ENCODE measurements at places on chromosomes 11 and 22.

- DNase-seq, result no peak
Measured at GRCh38 chr11:75583718-75584658, 21.9 kb downstream of the SERPINH1 start.

DNA sequence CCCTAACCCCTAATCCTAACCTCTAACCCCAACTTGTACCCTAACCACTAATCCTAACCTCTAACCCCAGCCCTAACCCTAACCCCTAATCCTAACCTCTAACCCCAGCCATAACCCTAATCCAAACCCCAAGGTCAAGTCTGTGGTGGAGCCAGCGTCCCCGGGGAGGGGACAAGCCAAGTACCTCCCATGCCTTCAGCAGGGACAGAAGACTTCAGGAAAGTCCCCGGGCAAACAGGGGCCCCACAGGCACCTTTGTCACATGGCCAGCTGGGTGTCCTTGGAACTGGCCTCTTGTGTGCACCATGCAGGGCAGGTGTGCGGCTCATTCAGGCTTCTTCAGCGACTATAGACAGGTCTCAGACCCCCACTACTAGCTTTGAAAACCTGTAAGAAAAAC is 555.8 kb downstream of the BRD1 start:
- DNase-seq, result no peak

- no peak for DNase-seq
Measured at GRCh38 chr11:64020976-64021756, 14.6 kb upstream of the FLRT1 start.

DNA sequence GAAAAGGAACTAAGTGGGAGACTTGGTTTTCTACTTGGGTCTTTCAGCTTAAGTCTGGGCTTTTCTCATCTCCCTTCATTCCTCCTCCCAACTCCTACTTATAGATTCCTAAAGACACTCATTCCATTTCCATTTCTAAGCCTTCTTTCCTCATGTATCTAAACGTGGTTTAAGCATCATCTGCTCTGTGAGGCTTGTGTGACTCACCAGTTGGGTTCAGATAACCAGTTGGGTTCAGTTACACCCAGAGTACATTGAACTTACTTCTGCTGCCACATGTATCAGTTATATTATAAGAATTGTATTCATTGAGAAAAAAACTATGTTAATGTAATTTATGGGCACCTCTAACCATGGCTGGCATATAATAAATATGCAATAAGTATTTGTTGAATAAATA is 831.2 kb upstream of the CCDC90B start:
- no peak for DNase-seq

GRCh38 chr11:122138744-122139594 is 23.0 kb upstream of the BLID start:
- no peak for DNase-seq

GRCh38 chr11:84806354-84806753 is 820.8 kb downstream of the DLG2 start:
- no peak for DNase-seq

DNA sequence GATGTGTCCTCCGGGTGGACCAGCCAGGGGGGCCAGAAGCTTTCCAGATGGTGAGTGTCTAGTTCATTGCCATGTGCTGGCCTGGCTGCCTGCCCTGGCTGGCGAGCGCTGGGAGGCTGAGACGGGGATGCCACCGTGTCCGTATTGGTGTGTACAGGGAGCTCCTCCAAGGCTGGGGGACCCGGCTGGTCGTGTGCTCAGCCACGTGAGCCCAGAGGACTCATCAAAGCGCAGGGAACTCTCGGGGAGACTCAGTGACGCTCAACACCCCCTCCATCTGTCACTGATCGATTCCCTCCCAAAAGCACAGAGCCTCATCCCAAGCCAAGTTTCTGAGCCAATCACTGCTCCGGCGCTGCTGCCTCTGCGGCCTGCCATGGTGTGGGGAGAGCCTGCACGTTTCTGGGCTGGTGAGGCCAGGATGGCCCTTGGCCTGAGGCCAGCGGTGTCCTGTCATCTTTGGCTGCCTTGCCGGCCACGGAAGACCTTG is 423.7 kb downstream of the SHANK2 start:
- no peak for DNase-seq

DNA sequence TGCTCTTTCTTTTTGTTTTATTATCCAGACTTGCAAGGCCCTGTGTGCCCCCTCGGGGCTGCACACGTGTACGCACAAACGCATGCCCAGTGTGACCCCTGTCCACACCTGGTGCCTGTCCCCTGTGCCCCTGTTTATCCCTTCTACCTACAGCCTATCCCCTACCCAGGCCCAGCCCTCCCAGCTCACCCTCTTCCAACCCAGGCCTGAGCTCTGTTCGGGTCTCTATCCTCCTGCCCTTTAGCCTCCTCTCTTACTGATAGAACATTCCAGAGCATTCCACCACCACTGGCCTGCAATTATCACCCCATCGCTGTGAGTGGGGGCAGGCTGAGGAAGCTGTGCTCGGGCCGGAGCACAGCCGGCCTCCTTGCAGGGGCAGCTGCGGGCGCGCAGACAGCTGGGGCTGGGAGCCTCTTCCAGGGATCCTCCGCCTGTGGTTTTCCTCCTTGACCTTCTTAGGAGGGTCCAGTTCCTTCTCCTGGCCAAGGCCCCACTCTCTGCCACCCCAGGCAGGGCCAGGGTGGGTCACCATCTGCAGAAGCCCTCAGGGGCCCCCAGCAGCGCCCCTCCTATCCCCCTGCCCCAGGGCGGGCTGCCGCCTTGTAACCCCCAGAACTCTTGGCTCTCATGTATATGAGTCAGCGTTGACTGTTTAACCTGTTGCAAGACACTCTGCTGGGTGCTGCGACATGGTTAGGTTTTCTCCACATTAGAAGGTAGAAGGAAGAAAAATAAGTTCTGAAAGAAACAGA is 41.8 kb upstream of the KCNQ1OT1 start:
- DNase-seq, result no peak

DNA sequence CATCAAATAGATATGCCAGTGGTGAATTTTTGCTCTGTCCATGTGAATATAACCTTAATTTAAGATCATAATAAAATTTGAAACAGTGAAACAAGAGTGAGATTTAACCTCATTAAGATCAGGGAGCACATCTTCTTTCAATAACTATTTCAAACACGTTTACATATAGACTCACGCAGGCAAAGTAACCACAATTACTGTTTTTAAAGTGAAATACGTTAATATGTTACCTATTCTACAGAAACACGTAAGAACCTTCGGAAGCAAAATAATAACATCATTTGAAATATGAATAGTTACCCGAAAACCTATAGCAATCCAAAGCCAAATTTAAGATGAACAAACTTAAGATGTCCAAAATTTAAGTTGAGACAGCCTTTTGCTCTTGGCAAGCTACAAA is 136.2 kb upstream of the ZC3H12C start:
- no peak for DNase-seq

DNA sequence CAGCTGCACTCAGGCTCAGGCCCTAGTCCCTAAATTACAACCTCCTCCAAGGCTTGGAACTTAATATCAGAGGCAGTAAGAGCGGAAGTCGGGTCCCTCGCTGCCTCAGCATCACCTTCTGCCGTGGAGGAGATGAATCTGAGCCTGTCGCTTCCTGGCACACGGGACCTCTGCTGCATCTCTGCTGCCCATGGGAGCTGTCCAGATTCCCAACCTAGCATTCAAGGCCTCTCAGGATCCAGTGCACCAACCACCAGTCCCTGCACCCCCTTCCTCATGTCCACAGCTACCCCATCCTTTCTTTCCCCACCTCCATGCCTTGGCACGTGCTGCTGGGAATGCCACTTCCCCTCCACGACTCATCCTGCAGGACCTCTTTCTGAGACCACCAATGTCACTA is 2.5 kb upstream of the PTGDR2 start:
- no peak for DNase-seq

GRCh38 chr11:19316434-19316833 is 75.7 kb upstream of the E2F8 start:
- no peak for DNase-seq

GRCh38 chr11:94669023-94669422 is 99.1 kb upstream of the AMOTL1 start:
- DNase-seq, result no peak
